SHP77 (cell line): ENCODE measurements at places on chromosomes 13 and 19.

DNA sequence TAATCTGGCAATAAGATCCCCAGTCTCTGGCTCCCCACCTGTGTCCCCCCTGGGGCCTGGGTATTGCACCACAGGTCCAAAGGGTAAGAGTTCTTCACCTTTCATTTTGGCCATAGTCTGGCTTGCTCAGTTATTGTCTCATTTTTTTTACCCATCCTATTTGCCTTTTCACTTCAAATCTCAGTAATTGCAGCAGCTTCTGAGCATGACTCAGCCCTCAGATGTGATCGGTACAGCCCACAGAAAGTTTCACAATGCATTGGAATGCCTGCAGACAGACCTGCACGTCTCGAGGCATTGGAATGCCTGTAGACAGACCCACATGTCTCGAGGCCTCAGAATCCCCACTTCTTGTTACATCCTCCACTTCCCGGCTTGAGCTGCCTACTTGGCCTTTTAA is 173.6 kb downstream of the NUFIP1 start:
- DNase-seq: no peak

DNA sequence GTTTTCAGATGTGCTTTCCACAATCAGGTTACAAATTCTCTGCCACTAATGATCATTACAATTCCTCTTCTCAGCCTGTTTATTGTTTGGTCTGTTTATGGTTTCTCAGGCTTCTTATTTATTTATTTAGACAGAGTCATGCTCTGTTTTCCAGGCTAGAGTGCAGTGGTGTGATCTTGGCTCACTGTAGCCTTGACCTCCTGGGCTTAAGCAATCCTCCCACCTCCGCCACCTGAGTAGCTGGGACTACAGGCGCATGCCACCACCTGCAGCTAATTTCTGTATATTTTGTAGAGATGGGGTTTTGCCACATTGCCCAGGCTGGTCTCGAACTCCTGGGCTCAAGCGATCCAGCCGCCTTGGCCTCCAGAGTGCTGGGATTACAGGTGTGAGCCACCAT is 2.1 kb upstream of the ZSCAN5A start:
- no peak for DNase-seq

DNA sequence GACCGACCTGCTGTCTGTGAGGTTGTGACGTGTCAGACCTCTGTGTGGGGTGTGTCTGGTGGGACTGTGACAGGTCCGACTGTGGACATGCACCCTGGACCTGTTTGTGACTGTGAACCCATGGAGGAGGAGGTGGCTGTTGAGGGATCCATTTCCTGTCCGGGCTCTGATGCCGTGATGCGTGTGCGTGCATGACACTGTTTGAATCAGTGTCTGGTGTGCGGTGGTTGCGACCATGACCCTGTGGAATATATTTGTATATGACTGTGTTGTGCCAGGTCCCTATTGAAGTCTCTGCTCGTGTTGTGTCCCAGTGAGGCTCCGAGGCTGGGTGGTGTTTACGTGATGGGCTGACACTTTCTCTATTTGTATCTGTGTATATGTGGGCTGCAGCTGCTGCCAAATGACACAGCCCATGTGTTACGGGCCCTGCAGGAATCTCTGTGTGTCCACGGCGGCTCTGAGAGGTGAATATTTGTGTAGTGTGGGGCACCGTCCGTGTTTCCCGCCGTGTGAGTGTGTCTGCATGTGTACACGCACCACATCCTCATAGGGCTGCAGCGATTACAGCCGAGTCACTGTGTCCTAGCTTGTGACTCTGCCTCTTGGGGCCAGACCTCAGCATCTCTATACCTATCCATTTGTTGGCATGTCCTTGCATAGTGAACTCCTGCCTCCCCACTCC is 18.3 kb downstream of the CCDC97 start:
- DNase-seq: no peak

DNA sequence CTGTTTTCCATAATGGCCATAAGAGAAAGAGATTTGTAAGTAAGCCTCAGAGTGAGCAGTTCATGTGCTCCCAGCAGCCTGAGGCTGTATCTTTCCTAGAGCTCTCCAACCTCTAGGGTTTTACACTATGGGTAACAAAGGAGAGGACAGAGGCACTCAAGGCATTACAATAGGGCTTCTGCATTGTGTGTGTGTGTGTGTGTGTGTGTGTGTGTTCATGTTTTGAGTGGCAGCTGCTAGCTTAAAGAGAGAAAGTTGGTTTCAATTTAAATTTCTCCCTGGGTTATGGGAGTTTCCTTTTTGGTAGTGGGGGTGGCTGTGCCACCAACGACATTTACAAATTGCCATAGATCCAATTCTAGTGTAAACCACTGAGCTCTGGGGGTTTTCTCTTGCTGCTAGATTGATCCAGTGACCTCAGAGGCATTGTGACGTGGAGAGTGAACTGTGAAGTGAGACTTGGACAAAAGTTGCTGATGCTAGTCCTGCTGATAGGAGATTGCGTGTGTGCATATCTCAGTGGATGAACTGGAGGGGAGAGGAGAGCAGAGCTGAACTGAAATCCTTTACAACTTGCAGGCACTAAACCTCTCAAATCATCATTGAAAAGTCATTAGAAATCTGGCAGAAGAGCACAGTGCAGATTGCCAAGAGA is 67.2 kb upstream of the OLFM4 start:
- no peak for DNase-seq

- no peak for DNase-seq
These were observed 33.4 kb downstream of the MLLT1 start for GRCh38 chr19:6246174-6247006.

DNA sequence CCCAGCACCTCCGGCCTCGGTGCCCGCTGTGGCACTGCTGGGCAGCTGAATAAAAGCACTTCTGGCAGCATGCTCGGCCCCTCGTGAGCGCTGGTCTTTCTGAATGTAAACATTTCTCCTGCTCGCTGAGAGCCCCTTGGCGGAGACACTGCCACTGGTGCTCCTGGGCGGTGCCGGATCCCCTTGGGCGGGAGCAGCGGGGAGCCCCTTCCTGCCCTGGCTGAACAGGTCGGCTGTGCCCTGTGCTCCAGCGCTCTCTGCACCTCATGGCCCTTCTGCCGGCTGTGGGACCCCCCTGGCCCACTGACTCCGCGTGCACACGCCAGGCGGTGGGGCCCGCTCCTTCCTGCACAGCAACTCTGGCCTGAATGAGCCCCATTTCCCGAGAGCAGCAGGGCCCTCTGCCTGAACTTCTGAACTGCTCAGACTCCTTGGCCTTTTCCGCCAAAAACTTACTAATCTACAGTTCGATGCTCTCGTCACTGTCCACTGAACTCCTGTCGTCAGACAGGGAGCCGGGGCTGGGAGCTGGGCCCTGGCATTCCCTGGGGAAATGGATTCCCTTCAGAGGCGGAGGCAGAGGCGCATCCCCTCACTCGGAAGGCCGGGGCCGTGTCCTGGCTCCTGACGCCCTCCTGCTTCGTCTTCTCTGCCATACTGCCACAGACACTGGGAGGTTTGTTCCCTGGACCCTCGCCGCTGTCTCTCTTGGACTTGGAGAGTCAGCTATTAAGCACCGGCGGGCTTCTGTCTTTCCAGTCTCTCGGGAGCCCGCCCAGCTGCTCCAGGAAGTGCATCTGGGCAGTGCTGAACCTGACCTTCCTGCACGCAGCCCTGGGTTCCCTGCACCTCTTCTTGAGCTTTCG is 14.2 kb downstream of the RB1 start:
- no peak for DNase-seq
